Sciatic nerve (tissue), 2 donors: ENCODE measurements at places on chromosomes 11 and 22. TPM values are rescaled to one million over a fixed set of nuclear protein-coding genes. Genes with fewer than 3 reads are reported as not detected.

DNA sequence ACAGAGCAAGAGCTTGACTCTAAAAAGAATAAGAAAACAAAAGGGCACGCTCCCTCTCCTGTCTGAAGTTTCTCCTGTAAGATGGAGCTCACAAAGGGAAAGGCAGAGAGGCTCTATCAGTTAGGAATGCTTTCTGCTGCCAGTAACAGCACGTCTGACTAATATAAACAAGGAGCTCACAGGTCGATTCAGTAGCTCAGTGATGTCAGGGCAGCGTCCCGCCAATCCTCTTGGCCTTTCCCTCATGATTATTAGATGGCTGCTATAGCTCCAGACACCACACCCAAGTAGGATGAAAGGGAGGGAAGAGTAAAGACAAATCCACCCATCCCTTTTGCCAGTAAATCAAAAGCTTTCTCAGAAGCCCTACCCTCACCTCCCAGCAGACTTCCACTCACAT lies 51.3 kb upstream of the HMGXB4 start:
- DNase-seq = no peak

The SLC16A8 gene
- 1.7 TPM for total RNA-seq

DNA sequence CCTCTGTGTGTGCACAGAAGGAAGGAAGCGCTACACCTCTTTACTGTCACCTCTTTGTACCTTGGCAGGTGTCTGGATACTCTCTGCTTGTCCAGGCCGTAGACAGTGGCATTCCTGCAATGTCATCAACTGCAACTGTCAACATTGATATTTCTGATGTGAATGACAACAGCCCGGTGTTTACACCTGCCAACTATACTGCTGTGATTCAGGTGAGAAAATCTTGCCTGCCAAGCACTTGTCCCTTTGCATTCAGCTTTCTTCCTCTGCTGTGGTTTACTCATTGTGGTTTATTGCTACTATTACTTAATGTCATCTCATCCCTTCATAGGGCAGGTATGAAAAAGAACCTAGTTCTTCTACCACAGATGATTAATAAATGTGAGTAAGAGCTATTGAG lies 131.9 kb upstream of the MTNR1B start:
- no peak for DNase-seq

- no peak for DNase-seq
These were observed 42.2 kb upstream of the CYP2D6 start for GRCh38 chr22:42172773-42173172.

GRCh38 chr22:30611197-30611596 lies 4.2 kb downstream of the TCN2 start:
- DNase-seq = no peak
